ENCODE measurements at places on chromosomes 4 and X.

- DNase-seq = no peak
These were observed 1222.9 kb upstream of the PRKX start for GRCh38 chrX:4936315-4936714.

DNA sequence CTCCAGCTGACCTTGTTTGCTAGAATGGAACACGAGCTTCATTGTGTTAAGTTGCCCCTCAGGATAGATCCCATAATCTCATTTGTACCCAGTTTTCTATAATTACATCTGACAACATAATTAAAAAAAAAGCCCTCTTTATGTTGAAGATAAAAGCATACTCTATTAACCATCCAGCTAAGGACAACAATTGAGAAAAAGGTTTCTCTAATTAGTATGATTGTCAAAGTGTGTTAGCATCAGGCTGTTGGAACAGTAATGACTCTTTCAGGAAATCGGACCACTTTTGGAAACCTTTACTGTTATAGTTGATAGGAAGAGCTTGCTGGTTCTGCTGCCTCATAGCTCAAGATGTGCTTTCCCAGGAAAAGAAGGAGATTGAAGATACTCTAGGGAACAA, 172.6 kb downstream of the FHIP1A start:
- peak; percentile 66 for DNase-seq

GRCh38 chr4:81237791-81238190, 22.8 kb upstream of the PRKG2 start:
- DNase-seq = no peak

GRCh38 chr4:93760284-93760683, 68.3 kb upstream of the ATOH1 start:
- DNase-seq = no peak

DNA sequence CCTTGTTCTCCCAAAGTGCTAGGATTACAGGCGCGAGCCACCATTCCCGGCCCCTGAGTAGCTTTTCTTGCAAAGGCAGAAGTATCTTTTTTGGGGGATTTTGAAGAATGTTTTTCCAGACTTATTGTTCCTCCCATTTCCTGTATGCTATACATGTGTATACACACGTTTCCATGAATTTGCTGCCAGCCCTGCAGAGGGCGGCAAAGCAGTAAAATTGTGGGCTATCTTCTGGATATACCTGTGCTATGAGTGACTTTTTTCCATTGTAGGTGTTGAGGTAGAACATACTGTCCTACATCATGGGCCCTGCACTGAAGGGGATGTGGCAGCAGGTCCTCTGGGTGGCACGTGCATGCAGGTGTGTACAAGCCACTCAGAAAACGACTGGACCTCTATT, 16.9 kb upstream of the MED28 start:
- peak; percentile 21 for DNase-seq

DNA sequence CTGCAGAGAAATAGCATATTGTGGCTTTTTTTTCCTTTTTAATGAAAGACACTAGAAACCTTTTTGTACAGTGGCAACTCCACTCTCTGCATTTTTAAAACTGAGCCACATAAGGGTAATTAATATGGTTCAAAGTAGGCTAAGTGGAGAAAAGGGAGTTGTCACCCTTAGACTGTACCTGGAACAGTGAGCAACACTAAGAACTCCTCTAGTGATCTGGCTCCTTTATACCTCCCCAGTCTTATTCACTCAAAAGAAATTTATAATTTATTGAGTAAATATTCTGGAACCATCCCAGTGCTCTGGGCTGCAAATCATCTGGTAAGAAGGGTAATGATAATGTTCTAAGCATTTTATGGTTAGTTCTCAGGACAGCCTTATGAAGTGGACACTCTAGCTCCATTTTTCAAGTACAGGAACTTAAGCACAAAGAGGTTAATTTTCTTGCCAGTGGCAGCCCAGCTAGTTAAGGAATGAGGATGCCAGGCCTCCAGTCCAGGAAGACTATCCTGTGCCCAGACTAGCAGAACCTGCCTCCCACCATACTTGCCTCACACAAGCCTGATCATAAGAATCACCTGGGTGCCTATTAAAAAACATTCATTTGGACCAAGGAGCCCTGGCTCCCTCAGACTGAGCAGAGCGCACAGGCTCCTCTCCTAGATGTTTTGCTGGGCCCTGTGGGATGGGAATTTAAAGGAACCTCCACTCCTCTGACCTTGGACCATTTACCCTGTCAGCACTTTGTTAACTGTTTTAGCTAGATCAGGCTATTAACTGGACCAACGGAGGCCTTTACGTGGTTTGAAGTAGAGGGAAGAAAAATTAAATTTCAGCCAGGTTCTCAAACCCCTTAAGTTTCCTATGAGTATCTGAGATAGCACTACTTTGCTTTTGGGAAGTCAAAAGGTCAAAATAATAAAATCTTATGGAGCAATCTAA, 102.6 kb downstream of the PDE5A start:
- no peak for DNase-seq

GRCh38 chr4:41432881-41433280, 105.1 kb upstream of the LIMCH1 start:
- DNase-seq = no peak

- DNase-seq = peak; percentile 35
These were observed at the start of gene TEC for GRCh38 chr4:48268956-48269860. TSS of gene TEC (minus strand) at chr4:48269838. CDS start at chr4:48228614, 41,224 bp downstream.

DNA sequence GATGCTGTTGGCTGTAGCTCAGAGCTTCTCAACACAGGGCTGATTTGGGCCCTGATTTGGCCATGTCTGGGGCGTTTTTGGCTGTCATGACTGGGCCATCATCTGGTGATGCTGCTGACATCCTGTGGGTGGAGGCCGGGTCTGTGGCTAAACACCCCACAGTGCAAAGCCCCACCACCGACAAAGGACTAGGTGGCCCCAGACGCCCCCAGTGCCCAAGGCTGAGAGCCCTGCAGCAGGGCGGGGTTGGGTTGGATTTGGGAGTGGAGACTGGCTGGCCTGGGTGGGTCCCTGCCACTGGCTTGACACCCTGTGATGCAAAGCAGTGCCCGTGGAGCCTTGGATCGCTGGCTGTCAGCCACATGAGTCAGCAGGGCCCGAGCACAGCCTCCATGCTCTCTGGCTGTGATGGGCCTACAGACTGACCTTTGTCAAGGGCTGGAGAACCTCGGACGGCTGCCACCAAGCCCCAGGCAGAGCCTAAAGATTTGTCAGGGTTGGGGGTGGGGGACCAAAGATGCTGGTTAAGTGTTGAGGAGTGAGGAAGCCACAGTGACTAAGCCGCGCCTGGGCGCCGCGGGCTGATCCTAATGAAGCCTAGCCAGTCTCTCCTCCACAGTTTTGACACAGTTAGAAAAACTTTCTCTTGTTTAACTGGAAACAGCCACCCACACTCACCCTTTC, 28.3 kb downstream of the CYTL1 start:
- no peak for DNase-seq

- DNase-seq = no peak
These were observed 65.8 kb upstream of the MSN start for GRCh38 chrX:65601530-65602220.

DNA sequence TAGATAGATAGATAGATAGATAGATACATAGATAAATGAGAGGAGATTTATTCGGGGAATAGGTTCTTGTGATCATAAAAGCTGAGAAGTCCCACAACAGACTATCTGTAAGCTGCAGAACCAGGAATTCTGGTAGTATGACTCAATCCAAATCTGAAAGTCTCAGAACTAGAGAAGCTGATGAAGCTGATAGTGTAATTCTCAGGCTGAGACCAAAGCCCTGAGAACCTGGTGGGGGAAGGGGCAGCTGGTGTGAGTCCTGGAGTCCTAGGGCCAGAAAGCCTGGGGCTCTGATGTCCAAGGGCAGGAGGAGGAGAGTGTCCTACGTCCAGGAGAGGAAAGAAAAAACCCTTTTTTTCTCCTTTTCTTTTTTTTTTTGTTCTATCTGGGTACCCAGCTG, 8.0 kb upstream of the BANK1 start:
- no peak for DNase-seq

- no peak for DNase-seq
These were observed 89.0 kb upstream of the BANK1 start for GRCh38 chr4:101701551-101701950.

- no peak for DNase-seq
These were observed 96.0 kb upstream of the GABRG1 start for GRCh38 chr4:46219872-46220271.

DNA sequence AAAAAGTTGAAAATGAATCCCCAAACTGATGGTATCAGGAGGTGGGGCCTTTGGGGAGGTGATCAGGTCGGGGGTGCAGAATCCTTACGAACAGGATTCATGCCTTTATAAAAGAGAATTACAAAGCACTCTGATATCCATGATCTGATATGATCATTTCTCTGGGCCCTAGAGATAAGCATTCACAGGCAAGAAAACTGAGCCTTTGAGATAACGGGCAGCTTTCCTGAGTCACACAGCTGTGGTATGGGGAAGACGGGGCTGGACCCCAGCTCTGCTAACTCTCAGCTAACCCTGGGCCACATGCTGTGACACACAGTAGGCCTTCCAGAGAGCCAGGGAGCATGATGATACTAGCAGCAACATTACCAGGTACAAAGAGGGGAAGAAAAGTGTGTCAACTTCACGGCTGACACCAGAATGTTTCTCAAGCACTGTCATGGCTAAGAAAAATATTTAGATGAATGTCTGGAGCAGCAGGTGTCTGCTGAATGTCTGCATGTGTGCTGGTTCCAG, 85.1 kb downstream of the SLC2A9 start:
- no peak for DNase-seq

DNA sequence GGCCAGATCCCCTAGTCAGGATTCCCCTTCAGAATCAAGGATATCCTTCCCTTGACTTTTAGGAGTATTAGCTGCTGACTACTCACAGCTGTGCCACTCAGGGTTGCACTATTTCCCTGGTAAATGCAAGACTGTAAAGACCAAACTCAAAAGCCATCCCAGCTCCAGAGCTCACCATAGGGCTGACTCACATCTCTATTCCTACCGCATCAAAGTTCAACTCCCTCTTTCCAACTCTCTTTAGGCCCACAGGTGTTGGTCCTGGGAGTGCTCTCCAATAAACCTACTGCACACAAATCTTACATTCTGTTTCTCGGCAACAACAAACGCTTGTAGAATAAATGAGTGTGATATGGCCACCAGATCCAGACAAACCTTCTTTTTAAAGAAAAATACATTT, 109.6 kb downstream of the PPP3CA start:
- DNase-seq = no peak

DNA sequence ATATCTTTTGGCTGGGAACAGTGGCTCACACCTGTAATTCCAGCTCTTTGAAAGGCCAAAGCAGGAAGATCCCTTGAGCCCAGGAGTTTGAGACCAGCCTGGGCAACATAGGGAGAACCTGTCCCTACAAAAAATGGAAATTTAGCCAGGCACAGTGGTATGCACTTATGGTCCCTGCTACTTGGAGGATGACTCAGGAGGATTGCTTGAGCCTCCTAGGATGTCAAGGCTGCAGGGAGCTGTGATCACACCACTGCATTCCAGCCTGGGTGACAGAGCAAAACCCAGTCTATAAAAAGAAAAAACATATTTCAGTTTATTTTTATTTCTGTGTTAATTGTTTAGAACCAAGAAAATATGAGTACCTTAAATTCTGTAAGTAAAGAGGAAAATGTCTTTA, 123.7 kb downstream of the CBR4 start:
- DNase-seq = no peak

DNA sequence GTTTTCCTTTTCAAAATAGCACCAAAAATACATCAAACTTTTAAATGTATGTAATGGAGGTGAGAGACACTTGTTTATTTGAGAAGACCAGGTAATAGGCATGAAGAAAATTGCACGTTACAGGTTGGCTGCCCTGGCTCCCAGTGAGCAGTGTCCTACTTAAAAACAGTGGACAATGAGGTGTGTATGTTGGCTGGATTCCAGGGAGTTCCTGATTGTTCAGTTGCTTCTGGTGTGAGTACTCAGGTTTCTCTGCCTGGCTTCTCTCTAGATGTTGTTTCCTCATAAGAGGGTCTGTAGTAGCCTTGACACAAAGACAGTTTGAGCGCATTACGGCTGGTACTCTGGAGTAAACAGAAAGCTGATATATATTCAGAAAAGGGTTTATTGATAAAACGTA, 29.4 kb downstream of the SNX25 start:
- no peak for DNase-seq

GRCh38 chrX:63488546-63489373, 137.6 kb upstream of the SPIN4 start:
- DNase-seq = no peak

DNA sequence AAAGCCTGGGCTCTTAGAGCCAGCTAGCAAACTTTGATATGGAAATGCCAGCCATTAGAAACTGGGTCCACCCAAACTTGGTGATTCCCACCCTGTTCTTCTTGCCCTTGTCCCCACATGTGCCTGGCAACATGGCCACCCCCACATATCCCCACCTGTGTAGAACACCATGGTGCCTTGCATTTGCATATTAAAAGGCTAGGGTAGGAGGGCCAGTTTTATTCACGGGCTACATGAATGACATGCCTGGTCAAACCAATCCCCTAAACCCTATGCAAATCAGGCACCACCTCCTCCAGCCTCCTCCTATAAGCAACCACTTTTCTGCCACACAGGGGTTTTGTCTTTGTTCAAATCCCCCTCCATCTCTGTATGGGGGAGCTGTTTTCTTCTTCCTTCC, 104.9 kb downstream of the CLNK start:
- DNase-seq = no peak

- no peak for DNase-seq
These were observed 142.7 kb downstream of the TENM3 start for GRCh38 chr4:182385897-182386296.

GRCh38 chrX:129934952-129935351, 29.0 kb downstream of the UTP14A start:
- DNase-seq = no peak

- no peak for DNase-seq
These were observed 280.7 kb downstream of the RAPGEF2 start for GRCh38 chr4:159383562-159383931.

GRCh38 chrX:40446921-40447320, 133.8 kb upstream of the ATP6AP2 start:
- no peak for DNase-seq

GRCh38 chrX:96405842-96406241, 278.8 kb upstream of the DIAPH2 start:
- no peak for DNase-seq

DNA sequence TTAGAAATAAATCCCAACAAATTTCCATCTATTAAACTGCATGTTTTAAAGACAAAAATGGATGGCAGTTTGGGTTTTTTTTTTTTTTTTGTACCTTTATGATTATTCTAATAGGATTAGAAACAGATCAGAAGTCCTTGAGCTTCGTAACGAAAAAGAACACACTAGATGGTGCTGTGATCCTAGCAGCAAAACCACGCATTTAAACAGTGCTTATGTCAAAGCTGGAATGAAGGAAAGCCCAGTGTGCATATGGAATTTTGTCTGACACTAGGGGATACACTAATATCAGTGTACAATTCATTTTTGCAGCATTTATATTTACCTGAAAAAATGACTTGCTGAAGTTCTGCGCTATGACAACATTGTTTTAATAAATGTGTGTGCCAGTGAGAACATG, 229.1 kb downstream of the VEGFC start:
- no peak for DNase-seq

GRCh38 chr4:47531241-47531953, 46.3 kb downstream of the ATP10D start:
- DNase-seq = no peak

DNA sequence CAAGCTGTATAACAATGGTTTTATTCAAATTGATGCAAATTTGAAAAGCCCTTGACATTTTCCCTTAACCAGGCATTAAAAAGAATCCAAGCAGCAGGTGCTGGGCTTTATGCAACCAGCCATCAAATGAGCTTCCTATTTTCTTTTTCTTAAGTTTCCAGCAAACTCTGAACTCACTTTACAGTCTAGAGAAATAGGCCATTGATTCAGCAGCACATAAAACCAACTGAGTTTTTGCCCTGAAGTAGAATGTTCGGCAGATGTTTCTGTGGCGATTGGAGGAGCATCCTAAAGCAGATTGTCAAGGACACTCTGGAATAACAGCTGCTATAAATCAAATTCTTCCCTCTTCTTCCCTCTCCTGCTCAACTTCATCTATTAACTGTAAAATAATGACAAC, 582.8 kb upstream of the CPEB2 start:
- DNase-seq = no peak
